ENCODE measurements at places on chromosomes 13 and 19.

DNA sequence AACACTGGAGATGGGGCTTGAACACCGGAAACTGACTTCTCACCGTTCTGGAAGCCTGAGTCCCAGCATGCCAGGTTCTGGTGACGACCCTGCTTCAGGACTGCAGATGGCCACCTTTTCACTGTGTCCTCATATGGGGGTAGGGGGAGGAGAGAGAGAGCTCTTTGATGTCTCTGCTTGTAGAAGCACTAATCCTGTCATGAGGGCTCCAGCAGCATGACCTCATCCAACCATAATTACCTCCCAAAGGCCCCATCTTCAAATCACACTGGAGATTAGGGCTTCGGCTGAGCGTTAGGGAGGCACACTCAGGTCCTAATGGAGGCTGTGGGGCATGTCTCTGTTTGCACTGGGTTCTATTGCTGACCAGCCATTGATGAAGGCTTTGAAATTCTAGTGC lies 255.3 kb downstream of the TEX29 start:
- no peak for DNase-seq

DNA sequence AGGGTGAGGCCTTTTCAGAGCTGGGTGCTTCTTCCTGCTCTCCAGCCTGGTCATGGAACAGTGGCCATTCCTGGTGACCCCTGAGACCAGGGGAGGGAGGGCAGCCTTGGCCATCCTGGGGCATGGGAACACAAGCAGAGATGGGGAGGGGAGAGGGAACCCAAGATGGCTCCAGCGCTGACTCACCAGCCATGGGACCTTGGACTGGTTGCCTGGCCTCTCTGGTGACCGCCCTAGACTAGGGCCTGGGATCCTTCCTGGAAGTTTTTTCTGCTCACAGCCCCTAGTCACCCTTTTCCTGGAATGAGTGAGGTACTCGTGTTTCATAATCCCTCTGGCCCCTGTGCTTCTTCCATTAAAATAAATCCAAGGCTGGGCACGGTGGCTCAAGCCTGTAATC lies 3.3 kb upstream of the OPA3 start:
- no peak for DNase-seq

- DNase-seq = no peak
These were observed 60.0 kb downstream of the VWA8 start for GRCh38 chr13:41900918-41901317.

DNA sequence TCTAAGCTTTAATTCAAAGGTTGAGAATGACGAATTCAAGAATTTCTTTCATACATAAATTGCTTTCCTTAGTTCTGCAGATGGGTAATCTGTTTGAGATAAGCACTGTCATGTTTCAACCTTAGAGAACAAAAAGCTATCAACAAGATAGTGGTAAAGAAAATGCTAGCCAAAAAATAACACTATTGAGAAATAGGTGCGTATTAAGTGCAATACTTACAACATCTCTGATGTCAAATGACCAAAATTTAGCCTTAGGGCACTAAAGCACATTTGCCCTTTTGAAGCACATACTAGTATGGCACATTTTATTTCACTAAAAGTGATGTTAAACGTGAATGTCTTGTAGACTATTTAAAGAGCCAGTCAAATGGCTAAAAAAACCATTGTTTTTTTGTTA lies 4.9 kb downstream of the KBTBD6 start:
- DNase-seq = no peak

- no peak for DNase-seq
These were observed 905.0 kb downstream of the GPC5 start for GRCh38 chr13:92303428-92303827.

GRCh38 chr19:29634423-29635130 lies 28.5 kb downstream of the POP4 start:
- no peak for DNase-seq

- no peak for DNase-seq
These were observed 10.9 kb upstream of the TLE5 start for GRCh38 chr19:3073159-3073563.

DNA sequence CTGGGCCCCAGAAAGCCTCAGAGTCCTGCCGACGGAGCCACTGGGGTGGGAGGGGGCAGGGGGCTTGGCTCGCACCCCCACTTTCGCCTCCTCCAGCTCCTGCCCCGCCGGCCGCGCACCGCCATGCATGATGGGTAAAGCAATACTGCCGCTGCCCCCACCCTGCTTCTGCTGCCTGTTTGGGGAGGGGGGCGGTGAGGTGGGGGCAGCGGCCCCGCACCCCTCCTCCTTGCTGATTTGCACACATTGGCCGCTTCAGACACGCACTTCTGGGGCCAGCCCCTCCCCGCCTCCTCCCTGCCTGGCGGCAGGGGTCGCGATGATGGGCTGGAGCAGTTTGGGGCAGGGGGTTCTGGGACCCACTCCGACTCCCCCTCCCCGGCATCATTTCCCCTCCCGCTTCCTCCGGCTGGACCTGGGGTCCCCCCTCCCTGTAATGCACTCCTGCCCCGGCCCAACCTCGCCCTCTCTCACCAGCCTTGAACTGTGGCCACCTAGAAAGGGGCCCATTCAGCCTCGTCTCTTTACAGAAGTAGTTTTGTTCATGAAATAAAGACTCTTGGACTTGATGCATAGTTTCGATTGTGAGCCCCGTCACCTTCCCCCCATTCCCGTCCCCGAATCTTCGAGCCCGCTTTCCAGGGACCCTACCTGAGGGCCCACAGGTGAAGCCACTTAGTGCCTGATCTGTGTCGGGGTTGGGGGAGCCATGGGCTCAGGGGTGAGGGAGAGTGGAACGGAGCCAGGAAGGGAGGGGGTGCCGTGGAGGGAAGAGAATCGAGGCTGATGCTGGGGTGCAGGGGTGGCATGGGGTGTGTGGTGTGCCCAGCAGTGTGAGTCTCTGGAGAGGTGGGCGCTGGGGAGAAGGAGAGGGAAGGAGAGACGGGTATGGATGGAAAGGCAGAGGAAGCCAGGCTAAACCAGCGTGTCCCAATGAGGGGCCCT lies 1.4 kb upstream of the HPN start:
- no peak for DNase-seq

- DNase-seq = no peak
These were observed 22.3 kb downstream of the GARRE1 start for GRCh38 chr19:34276614-34277013.

- DNase-seq = no peak
These were observed 14.3 kb downstream of the CCDC97 start for GRCh38 chr19:41324231-41324702.

- DNase-seq = no peak
These were observed 136.1 kb downstream of the LACC1 start for GRCh38 chr13:44015811-44016210.

DNA sequence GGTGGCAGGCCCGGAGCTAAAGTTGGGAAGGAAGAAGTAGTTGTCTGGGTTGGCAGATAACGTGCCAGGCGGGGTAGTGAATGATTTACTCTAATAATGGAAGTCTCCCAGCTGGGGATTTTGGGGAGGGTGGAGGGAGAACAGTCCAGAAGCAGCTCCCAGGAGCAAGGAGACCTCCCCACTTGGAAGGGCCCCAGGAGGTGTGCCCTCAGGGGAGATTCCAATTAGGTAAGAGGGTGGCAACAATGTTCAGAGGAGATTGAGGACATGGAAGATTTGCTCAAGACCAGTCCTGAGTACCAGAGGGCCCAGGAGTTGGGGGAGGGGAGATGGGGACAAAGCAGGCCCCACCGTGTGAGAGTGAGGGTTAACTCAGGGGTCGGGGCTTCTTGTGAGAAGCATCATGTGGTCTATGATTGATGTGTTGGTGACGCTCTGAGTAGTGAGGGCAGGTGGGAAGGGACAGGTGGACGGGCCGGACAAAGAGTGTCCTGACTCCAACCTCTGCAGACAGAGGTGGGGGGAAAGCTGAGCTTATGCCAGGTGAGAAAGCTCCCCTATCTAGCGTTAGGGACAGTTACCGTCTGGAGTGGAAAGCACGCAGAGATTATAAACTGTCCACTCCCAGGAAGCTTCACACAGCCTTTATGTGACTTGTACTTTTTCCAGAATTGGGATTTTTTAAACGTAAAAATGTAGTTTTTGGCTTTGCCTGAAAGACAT lies 3.5 kb downstream of the SPINT2 start:
- no peak for DNase-seq

- DNase-seq = no peak
These were observed 402.4 kb downstream of the EFNB2 start for GRCh38 chr13:106133025-106133424.

- no peak for DNase-seq
These were observed 151.5 kb downstream of the KLF5 start for GRCh38 chr13:73210218-73210883.

GRCh38 chr13:100130092-100130491 lies 41.2 kb downstream of the PCCA start:
- no peak for DNase-seq

DNA sequence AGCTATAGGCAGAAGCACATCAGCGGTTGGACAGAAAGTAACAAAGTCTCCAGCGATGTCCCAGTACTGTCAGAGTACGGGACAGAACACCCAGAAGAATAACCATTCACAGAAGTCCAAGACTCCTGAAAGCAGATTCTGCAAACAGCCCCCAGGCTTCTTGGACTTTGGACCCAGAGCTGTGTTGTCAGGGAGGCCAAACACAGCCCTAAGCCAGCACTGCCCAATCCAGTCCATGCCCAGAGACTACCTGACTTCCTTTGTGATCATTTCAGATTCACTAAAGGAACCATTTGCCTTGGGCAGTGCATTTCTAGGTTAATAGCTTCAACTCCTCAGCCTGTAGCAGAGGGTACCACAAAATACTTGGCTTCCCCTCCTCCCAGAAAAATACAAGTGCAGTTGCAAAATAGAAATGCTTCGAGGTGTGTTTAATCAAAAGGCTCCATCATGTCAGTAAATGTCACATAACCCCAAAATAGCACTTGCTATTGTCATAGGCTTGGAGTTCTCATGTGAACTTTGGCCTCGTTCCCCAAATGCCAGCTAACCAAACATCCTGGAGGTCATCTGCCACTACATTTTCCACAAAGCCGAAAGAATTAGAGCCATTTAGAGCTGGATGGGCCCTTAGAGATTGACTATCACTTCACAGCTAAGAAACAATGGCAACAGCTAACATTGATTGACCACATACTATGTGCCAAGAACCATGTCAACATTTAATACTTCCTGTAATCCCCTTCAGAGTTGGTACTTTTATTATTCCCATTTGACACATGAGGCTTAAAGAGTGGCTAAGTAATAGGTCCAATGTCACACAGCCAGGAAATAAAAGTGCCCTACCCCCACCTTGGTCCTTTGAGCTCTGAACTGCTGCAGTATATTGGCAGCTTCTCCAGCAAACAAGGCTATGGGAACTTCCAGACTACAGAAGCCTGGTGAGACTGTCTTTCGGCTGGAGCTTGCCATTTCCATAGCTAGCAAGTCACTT lies 329.9 kb downstream of the FOXO1 start:
- no peak for DNase-seq

Measured in stimulated activated CD8-positive, alpha-beta memory T cell treated with anti-CD3 and anti-CD28 coated beads, Interleukin-7, amount 100 ng/mL, for 4 hours (primary cell).